Kidney (tissue), 22 donors: ENCODE measurements at places on chromosomes 16 and 17.

DNA sequence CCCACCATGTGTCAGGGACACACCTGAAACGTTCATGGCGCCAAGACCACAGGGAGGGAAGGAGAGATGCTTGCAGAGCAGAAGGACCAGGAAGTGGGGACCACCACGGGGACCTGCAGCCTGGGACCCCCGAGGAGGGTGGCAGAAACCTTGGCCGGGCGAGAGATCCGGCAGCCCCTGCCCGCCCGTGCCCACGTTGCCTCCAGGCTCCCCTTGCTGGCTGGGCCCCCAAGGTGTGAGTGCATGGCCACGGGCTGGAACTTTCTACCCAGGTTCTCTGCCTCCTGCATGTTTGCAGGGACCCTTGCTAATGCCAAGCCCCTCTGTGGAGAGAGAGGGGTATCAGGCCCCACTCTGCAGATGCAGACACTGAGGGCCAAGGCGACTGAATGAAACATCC, 50.4 kb downstream of the USP22 start:
- no peak for DNase-seq

DNA sequence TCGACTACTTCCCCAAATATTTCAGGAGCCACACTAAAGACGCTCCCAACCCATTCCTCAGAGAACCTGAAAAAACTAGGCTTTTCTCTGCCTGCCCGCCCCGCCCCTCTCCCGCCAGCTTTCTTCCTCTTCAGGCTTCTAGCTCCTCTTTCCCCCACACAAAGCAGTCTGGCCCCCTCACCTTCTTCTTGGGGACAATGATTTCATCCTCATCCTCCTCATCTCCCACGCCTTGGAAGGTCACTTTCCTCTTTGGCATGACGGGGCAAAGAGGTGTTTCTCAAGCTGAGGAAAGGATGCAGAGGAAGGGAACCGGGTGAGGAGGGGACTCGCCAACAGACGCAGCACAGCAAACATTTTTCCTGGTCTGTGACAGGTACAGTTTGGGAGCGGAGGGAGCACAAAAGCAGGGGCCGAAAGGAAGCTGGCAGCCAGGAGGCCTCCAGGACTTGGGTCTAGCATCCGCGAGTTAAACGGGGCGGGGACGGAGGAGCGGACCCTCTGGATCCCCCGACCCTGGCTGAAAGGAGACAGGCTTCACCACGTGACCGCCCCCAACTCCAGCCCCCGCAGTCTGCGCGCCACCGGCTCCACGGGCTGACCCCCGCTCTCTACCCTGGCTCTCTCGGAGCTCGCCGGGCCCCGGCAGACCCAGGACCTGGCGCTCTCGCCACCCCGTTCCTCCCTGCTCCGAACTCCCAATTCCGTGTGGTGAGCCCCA, 525 bp downstream of the CD2BP2 start:
- DNase-seq: no peak

DNA sequence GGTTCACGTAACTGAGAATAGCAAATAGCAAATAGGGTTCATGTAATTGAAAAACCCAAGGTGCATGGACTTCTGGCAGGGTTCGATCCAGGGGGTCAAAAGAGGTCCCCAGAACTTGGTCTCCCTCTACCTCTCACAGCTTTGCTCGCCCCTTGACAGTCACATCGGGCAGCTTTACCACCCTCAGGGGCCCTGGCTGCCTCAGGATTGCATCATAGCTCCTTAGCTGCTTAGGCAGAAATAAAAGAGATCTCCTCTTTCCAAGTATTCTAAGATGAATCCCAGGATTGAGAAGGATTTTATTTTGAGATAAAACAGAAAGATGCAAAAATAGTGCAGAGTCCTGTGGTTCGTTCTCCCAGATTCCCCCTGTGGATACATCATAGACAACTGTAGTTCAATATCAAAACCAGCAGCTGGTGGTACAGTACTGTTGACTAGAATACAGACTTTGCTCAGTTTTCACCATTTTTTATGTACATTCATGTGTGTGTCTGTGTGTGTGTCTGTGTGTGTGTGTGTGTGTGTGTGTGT, 12.8 kb downstream of the ADGRG3 start:
- DNase-seq: no peak

- no peak for DNase-seq
Observed at GRCh38 chr16:85902366-85903155, 3.6 kb downstream of the IRF8 start.

GRCh38 chr17:67671493-67671892, 46.2 kb upstream of the NOL11 start:
- DNase-seq: peak; percentile 41

GRCh38 chr17:59842901-59843652, 49.7 kb downstream of the TUBD1 start:
- no peak for DNase-seq

DNA sequence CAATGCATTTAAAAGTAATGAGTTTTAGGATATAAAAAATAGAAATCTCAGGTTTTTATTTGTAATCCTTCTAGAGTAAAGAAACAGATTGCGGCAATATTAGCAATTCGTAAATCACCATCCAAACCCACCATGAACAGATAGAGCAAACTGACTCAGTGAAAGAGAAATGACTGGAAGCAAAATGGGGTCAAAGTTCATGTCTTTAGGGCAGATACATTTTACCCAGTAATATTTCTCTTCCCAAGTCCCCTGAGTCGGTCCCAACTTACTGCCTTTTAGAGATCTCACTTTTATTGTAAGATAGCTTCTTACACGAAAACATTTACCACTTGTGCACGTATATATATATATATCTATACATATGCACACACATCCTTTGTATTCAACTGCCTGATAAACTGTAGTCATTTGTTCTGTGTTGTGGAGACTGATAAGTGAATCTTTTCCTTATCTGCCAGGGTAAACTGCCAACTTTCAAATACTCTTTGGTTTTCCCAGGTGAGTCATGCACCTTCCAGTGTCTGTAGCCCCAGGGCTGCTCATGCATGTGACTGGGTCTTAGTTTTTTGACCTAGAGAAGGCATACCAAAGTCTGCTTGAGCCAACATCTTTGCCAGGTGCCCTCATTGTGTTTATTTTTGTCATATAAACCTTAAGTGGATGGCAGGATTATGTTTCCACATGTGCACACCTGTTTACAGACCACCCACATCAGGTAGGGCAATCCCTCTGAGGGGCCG, 7.8 kb upstream of the IRF8 start:
- DNase-seq: no peak

DNA sequence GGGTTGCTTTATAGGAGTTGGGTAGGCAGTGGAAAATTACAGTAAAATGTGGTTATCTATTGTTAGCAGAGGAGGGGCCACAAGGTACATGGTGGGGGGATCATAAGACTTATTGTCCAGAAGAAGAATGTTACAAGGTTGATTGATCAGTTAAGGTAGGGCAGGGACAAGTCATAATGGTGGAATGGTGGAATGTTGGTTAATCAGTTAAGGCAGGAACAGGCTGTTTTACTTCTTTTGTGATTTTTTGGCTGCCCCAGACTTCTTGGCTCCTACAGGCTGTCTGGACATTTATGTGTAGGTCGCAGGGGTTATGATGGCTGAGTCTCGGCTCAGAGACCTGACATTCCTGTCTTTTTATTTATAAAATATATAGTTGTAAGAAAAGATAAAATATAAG, 2277.1 kb downstream of the TP53TG3F start:
- DNase-seq: no peak

- DNase-seq: no peak
Observed at GRCh38 chr17:10836966-10837590, 809 bp downstream of the PIRT start.

- DNase-seq: no peak
Observed at GRCh38 chr16:3907586-3907985, 27.1 kb upstream of the CREBBP start.

DNA sequence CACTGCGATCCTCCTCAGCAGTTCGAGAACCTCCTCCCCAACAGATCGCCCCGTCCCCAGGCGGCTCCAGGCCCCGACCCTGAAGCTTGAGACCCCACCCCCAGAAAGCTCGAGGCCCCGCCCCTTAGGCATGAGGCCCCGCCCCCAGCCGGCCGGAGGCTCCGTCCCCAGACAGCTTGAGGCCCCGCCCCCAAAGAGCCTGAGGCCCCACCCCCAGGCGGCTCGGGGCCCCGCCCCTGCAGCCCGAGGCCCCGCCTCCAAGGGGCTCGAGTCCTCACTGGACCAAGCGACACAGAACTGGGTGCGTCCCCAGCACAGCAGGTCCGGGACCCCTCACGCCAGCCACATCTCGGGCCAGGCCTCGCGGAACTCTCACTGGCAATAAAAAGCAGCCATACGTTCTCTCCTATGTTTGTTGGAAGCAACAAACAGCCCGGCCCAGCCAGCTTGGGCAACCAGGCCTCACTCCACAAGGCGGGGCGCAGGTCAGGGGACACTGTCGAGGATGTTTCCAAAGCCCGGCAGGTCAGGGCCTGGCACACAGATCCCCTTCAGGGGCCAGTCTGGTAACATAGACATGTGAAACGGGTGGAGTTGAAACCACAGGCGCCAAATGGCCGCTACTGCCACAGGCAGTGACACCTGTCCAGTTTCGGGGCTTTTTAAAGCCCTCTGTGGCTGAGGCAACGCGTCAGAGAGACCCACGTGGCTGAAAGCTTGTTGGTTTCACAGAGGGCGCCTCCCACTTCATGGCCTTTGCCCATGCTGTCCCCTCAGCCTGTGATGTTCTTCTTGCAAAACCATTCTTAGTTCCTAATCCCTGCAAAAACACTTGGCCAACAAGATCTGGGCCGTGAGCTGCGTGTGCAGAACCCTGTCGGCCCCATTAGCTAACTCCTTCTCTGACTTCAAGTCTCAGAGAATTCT, 224.2 kb downstream of the PARN start:
- DNase-seq: no peak

DNA sequence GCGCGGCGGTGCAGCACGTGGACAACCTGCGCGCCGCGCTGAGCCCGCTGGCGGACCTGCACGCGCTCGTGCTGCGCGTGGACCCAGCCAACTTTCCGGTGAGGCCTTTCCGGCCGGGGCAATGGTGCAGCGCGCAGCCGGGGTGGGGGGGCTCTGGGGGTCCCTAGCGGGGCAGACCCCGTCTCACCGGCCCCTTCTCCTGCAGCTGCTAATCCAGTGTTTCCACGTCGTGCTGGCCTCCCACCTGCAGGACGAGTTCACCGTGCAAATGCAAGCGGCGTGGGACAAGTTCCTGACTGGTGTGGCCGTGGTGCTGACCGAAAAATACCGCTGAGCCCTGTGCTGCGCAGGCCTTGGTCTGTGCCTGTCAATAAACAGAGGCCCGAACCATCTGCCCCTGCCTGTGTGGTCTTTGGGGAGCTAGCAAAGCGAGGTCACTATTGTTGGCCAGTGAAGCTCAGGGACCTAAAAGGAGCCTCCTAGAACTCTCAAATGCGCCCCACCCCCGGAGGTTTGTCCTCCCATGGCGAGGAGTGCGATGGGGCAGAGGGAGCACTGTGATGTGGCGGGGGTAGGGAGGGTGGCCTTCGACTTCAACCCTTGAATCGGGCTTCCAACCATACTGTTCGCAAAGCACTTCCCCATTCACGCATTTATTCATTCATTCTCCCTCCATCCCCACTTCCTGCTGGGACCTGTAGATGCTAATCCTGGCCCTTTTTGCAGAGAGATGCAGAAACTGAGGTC, 770 bp downstream of the HBM start:
- DNase-seq: no peak

DNA sequence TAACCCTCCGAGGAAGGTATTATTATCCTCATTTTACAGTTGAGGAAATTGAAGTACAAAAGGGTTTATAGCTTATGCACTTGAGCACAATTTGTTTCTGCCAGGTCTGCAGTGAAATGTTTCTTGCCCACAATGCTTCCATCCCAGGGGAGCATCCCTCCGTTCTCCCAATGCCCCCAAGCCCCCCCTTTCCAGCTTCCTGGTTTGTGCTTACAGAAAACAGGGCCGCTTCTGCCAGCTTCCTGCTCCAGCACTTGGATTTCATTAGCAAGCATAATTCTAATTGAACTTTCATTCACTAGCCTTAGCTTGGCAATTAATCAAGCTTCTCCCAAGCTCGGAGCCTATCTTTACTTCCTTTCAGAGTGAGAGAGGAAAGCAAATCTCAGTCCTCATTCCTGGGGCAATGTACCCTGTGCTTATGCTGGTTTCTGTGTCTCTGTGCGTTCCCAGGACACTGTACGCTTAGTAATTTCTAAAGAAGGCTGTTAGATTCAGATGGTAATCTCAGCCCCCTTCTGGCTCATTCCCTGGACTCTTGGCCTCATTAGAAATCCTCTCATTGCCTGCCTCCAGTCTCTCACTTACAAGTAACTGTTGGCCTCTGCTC, 141.6 kb downstream of the HS3ST2 start:
- no peak for DNase-seq
